CD4-positive, alpha-beta T cell treated with Interferon alpha-2 for 1 hour (primary cell): ENCODE measurements at places on chromosomes 2 and 18.

DNA sequence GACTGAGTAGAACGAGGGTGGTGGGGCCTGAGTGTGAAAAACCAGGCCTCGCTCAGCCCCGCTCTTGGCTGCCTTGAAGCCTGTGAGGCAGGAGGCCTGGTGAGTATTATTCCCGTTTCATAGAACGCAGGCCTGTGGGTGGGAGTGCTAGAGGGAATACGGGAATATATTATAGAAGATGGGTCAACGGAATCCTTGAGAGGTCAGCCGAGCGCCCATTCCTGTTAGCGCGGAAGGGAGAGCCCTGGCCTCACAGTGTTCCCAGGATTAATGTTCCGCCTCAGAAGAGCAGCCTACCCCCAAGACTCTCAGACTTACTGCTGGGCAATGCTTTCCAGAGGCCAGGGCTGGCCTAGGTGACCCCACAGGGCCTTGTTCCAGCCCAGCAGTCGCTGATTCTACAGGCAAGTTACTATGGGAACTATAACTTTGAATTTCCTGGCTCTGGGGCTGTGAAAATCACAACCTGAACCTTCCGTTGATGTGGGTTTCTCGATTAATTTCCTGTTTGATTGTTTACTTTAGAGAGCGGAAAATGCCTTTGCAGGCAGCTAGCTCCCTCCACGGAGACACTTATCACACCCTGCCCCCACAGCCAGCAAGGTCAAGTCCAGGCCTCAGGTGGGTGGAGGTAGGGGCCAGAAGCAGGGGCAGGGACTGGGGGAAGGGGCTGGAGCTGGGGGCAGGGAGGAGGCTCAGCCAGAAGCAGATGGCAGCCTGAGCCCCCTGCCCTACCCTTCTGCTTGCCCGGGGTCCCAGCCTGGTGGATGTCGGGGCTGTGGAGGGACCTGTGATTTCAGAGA, 108.3 kb downstream of the SMAD7 start:
- peak; percentile 47 for DNase-seq

DNA sequence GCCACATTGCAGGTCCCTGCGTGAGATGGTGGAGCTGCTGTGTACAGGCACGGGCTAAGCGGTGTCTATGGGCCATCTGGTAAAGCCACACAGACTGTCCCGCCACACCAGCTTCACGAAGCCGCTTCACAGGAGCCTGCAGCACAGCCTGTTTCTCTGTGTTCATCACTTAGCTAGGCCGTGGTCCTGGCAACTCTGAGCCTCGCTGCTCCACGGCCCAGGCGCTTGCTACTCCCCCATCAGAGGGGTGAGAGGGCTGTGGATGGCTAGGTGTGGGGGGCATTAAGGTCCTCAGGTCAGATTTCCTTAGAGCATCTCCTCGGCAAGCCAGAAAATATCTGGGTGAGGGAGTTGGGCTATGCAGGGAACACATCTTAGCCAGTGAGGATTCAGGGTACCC, 225.7 kb downstream of the GLI2 start:
- no peak for DNase-seq

- no peak for DNase-seq
Observed at GRCh38 chr2:232908695-232909094, 38.6 kb downstream of the SNORC start.

DNA sequence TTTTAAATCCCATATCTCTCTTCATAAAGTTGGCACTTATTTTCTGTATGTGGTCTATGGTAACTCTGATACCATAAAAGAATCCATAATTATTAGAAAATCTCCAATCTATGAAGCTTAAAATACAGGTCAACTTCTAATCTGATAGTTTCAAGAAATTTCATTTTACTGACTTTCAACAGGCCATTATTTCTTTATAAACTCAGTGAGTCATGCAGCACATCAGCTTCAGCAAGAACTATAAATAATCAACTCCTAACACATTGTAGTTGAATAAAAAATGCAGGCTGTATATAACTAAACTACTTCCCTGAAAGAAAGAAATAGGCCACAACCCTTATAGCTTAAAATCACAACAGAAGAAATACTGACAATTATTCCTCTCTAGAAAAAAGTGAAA, 204.3 kb upstream of the CCDC150 start:
- DNase-seq = no peak

GRCh38 chr2:226575928-226576327, 223.7 kb downstream of the IRS1 start:
- DNase-seq = no peak

GRCh38 chr18:48074929-48075706, 144.7 kb upstream of the SMAD2 start:
- DNase-seq = no peak

- no peak for DNase-seq
Observed at GRCh38 chr2:100780203-100781008, 39.5 kb upstream of the NPAS2 start.

DNA sequence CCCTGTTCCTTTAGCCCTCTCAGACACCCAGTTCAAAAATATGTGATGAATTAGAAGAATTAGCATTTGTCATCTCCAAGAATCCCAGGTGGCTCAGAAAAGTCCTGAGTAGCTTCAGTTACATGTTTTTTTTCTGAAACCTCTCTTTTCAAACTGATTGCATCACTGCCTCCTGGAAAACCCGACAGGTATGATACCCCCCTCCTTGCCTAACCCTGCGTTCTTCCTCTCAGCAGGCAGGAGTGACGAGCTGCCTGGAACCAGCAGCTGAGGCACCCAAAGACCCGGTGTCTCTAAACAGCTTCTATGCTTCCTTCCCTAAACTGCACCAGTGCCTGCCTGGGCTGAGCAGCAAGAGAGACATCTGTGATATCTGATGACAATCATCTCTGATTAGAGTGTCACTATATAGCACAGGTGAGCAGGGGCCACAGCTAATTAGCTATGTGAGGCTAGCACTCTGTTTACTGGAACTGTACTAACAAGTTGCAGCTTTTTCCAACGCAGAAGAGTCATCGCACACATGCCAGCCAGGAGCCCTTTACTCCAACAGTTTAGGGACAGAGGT, 376.4 kb upstream of the ATP5MC3 start:
- no peak for DNase-seq

DNA sequence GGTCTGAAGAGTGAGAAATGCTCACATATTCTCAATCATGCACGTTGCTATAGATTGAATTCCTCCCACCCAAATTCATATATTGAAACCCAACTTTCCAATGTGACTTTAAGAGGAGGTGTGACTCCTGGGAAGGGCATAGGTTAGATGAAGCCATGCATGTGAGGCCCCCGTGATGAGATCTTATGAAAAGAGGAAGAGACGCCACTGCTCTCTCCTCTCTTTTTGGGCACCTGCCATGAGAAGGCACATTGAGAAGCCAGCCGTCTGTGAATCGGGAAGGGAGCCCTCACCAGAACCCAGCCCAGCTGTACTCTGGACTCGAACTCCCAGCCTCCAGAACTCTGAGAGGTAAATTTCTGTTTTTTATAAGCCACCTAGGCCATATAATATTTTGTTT, 842.6 kb upstream of the SALL3 start:
- no peak for DNase-seq
